ENCODE measurements at places on chromosomes 6 and 20. TPM values are rescaled to one million over a fixed set of nuclear protein-coding genes. Genes with fewer than 3 reads are reported as not detected.
A peak's percentile ranks its signal among the peaks of the same experiment; 100 is the strongest.

NOX3 gene
- not detected for polyA plus RNA-seq

PLA2G7 gene
- not detected for polyA plus RNA-seq

DNA sequence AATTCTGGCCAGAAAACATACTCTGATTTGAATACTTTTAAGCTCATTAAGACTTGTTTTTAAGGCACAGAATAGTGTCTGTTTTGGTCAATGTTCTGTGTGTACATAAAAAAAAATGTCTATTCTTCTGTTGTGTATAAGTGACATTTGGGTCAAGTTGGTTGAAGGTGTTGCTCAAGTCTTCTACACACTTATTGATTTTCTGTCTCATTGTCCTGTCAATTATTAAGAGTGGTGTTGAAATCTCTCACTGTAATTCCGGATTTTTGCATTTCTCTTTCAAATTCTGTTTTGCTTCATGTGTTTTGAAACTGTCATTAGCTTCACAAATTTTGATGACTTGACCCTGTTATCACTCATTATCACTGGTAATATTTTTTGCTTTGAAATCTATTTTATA is 37.5 kb upstream of the EPM2A start:
- H3K27ac ChIP-seq: no peak overlapping the region
- H3K4me1 ChIP-seq: no peaks in the 10 kb centered on the region
- H3K27me3 ChIP-seq: no peaks in the 10 kb centered on the region
- no peak overlapping the region for H3K4me3 ChIP-seq

DNA sequence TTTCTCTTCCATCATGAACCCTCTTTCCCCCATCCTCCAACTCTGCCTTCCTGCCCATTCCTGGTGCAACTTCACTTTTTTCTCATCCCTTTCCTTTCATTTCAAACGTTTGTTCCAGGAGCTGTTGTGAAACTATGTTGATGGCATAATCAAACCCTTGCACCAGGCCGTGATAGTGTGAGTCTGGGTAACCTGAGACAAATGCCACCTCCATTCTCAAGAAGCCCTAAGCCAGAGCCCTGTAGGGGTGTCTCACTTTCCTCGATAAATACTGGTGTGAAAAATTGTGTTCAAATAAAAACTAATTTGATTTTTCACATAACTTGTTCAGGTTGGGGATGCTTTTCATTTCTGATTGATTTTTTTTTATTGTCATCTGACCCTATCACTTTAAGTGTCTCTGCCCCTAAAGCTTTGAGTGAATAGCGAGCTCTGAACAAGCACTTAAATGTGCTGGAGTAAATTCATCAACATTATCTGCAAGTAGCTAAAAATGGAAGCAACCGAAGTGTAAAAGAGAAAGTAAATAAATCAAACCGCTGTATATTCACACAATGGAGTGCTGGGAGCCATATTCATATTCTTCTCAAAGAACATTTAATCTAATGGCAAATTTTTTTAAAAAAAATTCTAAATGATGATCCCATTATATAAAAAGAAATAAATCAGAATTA is 303.1 kb upstream of the CDYL start:
- H3K4me3 ChIP-seq: no peak overlapping the region
- DNase-seq: no peak
- H3K27me3 ChIP-seq: no peaks in the 10 kb centered on the region
- no peaks in the 10 kb centered on the region for H3K4me1 ChIP-seq
- H3K36me3 ChIP-seq: no peaks in the 10 kb centered on the region

- no peak overlapping the region for H3K4me3 ChIP-seq
- no peaks in the 10 kb centered on the region for H3K36me3 ChIP-seq
- H3K4me1 ChIP-seq: no peaks in the 10 kb centered on the region
These were observed 31.4 kb downstream of the SLC35F1 start for GRCh38 chr6:117938311-117938995.

- peak overlapping the region; percentile 10 for H3K27ac ChIP-seq
- H3K4me3 ChIP-seq: no peak overlapping the region
- DNase-seq: no peak
These were observed 7.4 kb upstream of the ADTRP start for GRCh38 chr6:11785774-11786579.

GRCh38 chr6:141925001-141925400 is 207.7 kb upstream of the GJE1 start:
- H3K27ac ChIP-seq: no peak overlapping the region
- H3K4me3 ChIP-seq: no peak overlapping the region
- DNase-seq: no peak
- no peaks in the 10 kb centered on the region for H3K4me1 ChIP-seq

- no peak for DNase-seq
- H3K36me3 ChIP-seq: no peaks in the 10 kb centered on the region
- no peak overlapping the region for H3K27ac ChIP-seq
- H3K4me1 ChIP-seq: no peaks in the 10 kb centered on the region
- no peaks in the 10 kb centered on the region for H3K27me3 ChIP-seq
These were observed 89.9 kb downstream of the AKAP7 start for GRCh38 chr6:131225127-131225526.

GRCh38 chr6:317060-317447 is 24.8 kb downstream of the DUSP22 start:
- DNase-seq: no peak
- no peaks in the 10 kb centered on the region for H3K4me1 ChIP-seq
- no peaks in the 10 kb centered on the region for H3K36me3 ChIP-seq
- H3K27me3 ChIP-seq: no peaks in the 10 kb centered on the region
- no peak overlapping the region for H3K27ac ChIP-seq

DNA sequence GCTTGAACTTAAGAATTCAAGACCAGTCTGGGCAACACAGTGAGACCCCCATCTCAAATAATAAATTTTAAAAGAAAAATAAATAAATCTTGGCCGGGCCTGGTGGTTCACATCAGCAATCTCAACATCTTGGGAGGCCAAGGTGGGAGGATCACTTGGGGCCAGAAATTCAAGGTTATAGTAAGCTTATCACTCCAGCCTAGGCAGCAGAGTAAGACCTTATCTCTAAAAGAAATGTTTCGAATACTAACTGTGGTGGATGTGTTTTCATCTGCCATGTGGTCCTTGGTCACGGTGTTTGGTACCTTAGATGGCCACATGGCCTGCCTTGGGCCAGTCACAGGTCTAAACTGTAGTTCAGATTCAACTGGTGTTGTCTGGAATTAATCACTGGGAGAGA is 5.8 kb downstream of the UBE2C start:
- H3K4me3 ChIP-seq: no peak overlapping the region
- no peaks in the 10 kb centered on the region for H3K36me3 ChIP-seq
- no peaks in the 10 kb centered on the region for H3K27me3 ChIP-seq
- H3K4me1 ChIP-seq: no peaks in the 10 kb centered on the region
